ENCODE measurements at places on chromosomes 6 and 20.
A peak's percentile ranks its signal among the peaks of the same experiment; 100 is the strongest.

DNA sequence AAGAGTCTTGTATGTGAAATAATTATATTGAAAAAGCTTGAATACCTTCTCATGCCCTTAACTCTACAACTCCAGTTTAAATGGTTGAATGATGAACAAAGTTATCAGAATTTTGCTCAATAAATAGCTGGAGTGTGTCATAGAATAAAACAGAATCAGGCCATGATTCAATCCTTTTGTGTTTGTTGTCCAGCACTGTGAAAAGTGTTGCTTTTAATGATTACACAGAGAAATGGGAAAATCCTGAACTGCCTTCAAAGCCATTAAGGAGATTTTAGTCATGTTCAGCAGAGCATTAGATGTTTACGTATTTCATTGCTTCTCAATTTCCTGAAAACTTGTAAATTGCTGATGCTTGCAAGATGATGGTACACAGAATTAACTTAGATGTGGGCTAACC, 262.9 kb upstream of the BTBD3 start:
- DNase-seq = no peak

GRCh38 chr6:148249679-148250375, 92.8 kb upstream of the SASH1 start:
- DNase-seq = no peak

DNA sequence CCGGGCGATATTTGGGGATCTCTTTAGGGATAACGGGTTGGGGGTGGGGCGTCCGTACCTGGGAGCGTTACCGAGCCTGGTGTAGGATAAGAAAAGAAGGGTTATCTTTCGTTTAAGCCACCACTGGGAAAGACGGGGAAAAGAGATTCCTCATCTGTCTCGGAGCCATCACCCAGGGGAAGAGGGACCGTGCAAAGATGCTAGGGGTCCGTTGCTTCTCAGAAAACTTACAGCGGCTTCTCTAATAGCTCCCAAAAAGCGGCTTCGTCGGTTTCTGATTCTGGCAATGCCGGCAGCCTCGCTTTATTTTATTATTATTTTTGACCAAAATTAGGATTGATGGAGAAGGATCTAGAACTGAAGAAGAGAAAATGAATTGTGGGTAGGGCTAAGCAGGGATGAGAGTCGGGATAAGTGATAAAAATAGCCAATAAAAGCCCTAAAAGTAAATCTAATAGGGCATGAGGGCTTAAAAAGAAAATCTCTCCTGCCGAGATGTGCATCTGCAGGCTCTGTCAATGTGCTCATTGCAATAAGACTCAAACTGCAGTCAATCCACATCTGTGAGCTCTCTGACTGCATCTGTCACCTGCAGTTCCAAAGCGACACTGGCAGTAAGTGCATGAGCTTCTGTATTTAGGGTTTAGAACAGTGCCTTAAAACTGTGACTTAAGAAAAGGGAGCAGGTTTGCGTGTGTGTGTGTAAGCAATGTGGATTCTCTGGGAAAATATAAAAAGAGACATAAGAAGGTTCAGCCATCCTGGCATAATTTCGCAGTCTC, 801 bp downstream of the TBPL1 start:
- DNase-seq = no peak

- DNase-seq = no peak
Observed at GRCh38 chr6:34587325-34587724, 31.2 kb upstream of the SPDEF start.

GRCh38 chr6:130968476-130968875, 94.6 kb downstream of the EPB41L2 start:
- no peak for DNase-seq

- DNase-seq = peak; percentile 94
Observed at GRCh38 chr6:34243901-34244884, 4.6 kb downstream of the SMIM29 start.

DNA sequence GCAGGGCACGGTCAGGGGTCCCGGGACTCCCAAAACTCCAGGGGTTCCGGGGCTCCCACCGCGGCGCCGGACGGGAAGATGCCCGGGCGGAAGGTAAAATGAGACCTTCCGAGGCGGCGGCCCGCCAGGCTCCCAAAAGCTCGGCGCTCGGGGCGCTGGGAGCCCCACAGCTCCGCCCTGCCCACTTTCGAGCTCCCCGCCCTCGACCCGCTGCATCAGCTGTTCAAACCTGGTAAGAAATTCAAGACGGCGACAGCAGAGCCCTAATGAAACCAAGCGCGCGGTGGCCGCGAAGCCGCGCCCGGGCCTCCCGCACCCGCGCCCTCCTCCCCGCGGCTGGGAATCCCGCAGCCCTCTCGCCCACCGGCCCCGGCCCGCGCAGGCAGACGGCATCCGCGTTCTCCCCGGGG, 369 bp downstream of the SLC4A11 start:
- DNase-seq = peak; percentile 31

GRCh38 chr6:78909391-78909790, 42.0 kb downstream of the IRAK1BP1 start:
- DNase-seq = peak; percentile 48

DNA sequence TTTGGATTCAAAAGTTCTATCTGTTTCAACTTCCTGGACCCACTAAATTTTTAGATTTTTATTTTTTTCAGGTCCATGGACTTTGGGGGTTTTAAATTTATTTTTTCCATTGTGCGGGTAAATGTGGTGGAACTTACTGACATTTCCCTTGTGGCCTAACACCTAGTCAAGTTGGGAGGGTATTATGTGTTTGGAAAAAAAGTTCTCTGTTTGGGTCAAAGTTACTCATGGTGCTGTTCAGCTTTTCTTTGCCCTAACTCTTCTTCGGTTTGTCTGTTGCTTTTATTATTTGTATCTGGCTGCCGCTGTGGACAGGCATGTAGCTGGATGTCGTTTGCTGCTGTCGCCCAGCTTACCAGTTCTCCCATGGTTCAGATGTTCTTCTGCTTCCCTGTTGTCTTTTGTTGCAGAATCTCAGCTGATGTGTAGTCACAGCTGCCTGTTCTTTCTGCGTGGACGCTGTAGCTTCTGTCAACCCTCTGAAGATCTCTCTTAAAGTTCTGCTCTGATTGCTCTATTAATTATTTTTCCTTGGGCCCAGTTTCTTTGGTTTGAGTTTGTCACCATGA, 7.9 kb downstream of the IGF2R start:
- DNase-seq = no peak

DNA sequence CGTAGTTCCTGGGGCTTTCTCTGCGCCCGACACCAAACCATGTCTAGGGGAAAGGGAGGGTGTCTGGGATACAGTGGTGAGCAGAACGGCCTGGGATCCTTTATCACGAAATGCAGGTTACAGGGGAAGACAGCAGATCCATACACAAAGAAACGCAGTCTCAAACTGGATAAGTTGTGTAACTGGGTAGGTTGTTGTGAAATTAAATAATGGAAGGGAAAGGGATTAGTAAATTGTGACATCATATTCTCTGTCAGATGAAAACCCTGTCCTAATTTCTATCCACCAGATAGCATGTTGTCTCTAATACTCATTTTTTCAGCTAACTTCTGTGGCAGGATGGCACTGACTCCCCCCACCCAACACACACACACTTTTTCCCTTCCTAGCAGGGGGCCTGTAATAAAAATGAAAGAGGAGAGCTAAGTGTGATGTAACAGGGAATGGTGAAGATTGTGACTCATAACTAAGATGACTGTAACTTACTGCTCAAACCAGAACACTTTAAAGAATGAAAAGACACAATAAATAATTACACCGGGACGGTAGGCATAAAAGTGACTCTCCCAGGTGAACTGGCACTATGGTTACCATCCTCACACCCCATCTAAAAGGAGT, 769 bp upstream of the TRPC4AP start:
- peak; percentile 64 for DNase-seq

- DNase-seq = peak; percentile 75
Observed at GRCh38 chr6:144131248-144131709, 19.0 kb upstream of the STX11 start.

GRCh38 chr20:46752728-46753127, 43.3 kb downstream of the SLC2A10 start:
- DNase-seq = peak; percentile 47

DNA sequence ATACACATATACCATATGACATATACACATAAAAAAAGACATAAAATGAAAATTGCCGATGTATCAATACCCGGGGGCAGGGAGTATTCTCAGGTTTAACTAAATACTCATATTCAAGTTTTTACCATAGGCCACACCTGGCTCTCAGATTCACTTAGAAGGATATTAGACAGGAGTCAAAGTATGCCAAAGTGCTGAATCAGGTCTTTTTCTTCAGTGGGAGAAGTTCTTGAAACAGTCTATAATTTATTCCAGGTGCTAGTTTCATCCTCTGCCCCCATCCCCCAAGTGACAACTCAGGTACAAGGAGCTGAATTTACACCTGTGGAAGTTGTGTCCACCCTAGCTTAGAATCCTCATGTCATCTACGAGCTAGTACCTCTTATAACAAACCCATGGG, 8.5 kb upstream of the HLA-DRA start:
- no peak for DNase-seq

DNA sequence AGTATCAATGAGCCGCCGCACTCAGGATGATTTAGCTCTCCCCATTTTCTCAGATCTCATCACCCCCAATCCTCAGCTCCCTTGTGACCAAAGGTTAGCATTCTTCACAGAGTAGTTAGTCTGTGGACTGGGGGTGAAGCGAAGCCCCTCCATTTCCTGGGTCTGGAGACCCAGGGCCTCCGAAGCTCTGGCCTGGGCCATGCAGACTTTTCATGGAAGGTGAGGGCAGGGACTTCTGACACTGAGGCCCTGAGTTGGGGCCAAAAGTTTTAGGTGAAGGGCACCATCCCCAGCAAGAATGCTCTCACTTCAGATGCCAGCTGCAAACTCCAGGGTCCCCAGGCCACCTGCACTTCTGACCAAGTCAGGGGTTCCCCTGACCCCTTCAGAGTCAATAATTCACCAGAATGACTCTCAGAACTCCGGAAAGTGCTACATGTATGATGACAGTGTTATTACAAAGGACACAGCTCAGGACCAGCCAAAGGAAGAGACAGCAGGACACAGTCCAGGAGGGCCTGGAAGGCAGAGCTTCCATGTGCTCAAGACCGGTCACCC, 65.7 kb upstream of the DUSP22 start:
- DNase-seq = no peak

GRCh38 chr6:143754204-143754603, 76.4 kb downstream of the PHACTR2 start:
- DNase-seq = no peak

DNA sequence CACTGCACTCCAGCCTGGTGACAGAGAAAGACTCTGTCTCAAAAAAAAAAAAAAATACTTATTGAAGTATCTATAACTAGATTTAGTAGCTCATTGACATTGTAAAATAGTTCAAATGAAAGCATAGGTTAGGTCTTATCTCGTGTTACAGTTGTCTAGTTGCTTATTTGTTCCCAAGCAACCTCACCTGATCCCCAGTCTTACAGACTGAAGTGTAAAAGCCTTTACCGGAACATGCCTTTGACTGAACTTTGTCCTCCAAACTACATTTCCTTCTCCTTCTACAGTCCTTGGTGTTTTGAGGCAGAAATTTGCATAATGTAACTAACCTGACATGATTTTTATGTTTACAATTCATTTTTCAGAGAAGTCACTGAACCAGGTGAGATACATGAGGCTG, 61.0 kb downstream of the PKIB start:
- no peak for DNase-seq

DNA sequence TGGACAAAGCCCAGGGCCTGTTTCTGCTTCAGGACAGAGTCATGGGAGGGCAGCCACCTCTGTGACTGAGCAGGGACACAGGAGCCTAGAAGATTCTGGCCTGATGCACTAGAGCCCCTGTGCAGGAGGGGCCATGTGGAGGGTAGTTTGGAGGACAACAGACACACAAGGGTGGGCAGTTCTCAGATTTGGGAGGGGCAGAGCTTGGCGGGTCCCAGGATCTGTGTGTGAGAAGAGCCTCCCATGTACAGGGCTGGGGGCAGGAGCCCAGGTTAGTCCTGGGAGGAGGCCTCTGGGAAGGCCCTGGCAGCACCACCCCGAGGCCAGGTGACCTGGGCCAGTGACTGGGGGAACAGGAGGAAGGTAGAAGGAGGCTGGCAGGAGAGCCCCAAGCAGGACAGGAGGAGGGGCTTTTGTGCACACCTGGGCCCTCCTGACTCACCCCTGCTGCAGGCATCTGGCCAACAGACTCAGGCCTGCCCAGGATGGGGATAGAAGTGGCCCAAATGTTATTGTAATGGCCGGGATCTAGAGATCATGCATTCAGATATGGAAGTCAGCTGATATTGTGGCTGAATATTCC, 1.4 kb upstream of the ULBP3 start:
- DNase-seq = no peak

DNA sequence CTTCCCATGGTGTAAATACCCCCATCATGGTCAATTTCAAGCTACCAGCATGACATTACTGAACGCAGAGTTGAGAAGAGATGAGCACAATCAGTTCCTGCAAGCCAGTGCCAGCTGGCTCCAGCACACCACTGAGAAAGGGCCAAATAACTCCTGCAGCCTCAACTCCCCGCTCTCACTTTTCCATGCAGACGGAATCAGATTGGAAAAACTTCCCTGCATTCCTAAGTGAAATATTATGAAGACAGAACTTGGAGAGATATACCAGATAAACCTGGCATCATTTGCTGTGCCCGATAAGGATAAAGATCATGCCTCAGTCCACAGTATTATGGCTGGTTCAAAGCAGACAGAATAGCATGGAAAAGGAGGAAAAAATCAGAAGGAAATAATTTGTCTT, 56.7 kb downstream of the FILIP1 start:
- no peak for DNase-seq

- peak; percentile 11 for DNase-seq
Observed at GRCh38 chr6:135319819-135320218, 138.7 kb downstream of the MYB start.

- no peak for DNase-seq
Observed at GRCh38 chr20:12394786-12395185, 477.1 kb downstream of the BTBD3 start.

DNA sequence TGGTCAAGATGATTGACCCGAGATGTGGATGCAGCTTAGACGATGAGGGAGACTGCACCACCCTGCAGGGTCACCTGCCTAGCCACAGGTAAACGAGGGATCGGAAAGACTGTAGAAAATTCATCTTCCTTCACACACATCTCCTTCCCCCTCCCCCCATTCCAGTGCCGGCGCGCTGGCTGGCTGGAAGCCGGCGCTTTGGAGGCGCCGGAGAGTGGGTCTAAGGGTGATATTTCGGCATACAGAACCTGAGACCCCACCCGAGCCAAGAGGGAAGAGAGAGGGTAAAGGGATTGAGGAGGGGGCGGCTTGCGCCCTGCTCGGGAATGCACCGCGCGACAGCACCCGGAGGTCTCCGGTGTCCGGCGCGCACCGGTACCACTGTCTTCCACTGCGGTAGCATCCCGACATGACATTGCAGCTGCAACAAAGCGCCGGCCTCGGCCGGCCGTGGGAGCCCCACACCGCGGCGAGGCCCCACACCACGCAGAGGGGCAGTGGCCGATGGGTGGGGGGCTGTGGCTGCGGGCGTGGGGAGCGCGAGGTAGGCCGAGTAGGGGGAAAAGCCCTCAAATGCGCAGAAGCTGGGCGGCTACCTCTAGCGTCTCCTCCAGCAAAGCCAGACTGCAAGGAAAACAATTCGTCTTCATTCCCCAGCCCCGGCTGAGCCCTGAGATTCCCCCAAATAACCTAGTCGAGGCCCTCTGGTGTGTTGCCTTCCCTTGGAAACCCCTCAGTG, 984 bp downstream of the TNFRSF21 start:
- no peak for DNase-seq
